Stimulated activated CD4-positive, alpha-beta T cell treated with anti-CD3 and anti-CD28 coated beads, Interleukin-1b, Interleukin-23, amount 100 ng/mL, for 1 hour (primary cell): ENCODE measurements at places on chromosomes 2 and 18.

DNA sequence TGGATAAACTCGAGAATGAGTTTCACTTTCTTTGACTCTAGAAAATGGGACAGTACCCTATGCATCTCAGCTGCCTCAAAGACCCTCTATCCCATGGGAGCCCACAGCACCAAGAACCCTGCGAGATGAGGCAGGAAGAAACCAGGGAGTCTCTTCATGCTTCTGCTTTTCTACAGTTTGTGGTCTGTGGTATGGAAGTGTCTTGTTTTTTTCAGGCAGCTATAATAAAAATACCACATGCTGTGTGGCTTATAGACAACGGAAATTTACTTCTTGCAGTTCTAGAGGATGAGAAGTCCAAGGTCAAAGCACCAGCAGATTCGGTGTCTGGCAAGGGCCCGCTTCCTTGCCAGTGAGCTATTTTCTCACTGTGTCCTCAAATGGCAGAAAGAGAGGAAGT lies 257.9 kb downstream of the SUCLG1 start:
- DNase-seq = no peak

- DNase-seq = no peak
These were observed 224.3 kb downstream of the NDUFA10 start for GRCh38 chr2:239800785-239801386.

DNA sequence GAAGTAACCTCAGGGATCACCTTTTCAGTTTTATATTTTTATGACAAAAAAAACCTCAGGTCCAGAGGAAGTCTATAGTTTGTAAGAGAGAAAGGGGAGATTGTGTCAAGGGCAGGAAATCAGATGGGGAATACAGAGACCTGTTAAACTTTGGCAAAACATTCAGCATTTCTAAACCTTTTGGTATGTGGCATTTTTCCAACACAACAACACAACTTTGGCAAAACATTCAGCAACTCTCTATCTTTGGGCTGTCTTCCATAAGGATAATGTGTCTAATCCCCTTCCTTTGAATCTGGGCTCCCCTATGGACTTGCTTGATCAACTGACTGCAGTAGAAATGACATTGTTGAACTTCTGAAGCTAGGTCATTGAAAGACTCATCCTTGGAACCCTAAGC lies 220.6 kb upstream of the CCDC68 start:
- DNase-seq = no peak

DNA sequence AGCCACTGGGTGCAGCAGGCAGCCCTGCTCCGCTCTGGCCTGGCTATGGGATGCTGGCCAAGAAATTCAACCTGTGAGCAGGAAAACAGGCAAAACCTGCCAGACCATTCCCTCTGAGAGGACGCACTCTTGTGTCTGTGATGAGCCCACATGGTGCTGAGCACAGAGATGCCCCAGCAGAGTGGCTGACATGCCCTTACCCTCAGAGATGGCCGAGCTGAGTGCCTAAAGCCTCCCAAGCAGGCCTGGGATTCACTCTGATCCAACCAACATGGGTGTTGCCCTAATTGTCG lies 34.3 kb upstream of the TAF1B start:
- DNase-seq = no peak
